CD4-positive, alpha-beta T cell treated with Interleukin-10 for 1 hour (primary cell): ENCODE measurements at places on chromosomes 16 and 17.
A peak's percentile ranks its signal among the peaks of the same experiment; 100 is the strongest.

DNA sequence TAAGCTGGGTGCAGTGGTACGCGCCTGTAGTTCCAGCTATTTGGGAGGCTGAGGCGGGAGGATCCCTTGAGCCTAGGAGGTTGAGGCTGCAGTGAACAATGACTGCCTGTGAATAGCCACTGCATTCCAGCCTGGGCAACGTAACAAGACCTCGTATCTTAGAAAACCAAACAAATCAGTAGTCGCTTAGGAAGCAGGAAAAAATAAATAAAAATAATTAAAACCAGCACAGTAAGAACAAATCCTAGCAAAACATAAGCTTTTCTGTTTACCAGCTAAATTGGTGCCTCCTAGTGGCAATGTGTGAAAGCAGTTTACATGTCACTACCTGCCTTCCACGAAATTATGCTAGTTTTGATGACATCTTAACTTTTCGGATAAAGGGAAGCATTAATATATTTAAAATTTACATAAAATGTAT lies 1.3 kb downstream of the ARMC5 start:
- peak; percentile 68 for DNase-seq

GRCh38 chr17:78269955-78270381 lies 38.5 kb downstream of the TMEM235 start:
- no peak for DNase-seq

GRCh38 chr16:8430401-8430800 lies 159.9 kb downstream of the TMEM114 start:
- no peak for DNase-seq

- peak; percentile 54 for DNase-seq
Measured at GRCh38 chr16:88456356-88457292, 3.5 kb downstream of the ZFPM1 start.
